ENCODE measurements at places on chromosomes 11 and 22.

DNA sequence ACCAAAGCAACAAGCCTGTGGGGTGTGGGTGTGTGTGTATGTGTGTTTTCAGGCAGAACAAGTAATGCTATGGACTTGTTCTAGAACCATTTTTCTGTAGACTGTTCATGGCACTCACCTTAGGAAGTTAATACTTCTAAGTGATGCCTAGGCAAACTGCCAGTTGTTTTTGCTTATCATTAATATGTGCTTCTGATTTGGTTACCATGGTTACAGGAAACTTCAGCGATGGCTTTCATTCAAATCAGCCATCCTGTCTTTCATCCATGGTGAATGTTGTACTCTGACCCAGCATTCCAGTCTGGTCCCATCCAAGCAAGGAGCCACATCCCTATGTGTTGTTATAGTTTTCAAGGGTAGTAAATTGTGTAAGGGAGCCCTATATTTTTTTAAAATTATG is 49.8 kb upstream of the ARHGAP20 start:
- no peak for DNase-seq

DNA sequence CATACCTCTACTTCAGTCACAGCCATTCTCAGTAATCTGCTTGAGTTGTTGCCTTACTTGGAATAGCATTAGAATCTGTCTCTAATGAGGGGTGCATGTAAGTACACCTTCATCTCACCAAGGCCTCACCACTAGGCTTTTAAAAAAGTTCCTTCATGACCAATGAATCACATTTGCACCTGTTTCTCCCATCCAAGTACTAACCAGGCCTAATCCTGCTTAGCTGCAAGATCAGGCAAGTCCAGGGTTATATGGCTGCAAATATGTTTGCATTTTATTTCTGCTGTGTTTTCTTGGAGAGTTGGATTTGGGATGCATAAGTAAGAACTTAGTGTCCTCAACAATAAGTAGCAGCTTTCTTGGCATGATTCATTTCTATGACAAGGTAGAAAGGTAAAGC is 66.9 kb downstream of the BBOX1 start:
- DNase-seq = no peak

DNA sequence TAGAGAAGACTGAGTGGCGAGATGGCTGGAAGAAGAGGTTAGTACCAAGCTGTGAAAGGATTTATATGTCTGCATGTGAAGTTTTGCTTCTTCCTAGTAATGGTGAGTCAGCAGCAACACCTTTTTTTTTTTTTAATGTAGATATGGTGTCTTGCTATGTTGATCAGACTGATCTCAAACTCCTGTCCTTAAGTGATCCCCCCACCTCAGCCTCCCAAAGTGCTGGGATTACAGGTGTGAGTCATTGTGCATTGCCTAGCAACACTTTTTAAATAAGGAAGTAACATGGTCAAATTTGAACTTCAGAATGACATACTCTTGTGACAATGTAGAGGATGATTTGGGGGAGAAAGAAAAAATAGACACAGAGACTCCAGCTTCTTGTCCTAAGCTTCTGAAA is 6.5 kb upstream of the CSTPP1 start:
- DNase-seq = peak; percentile 59

DNA sequence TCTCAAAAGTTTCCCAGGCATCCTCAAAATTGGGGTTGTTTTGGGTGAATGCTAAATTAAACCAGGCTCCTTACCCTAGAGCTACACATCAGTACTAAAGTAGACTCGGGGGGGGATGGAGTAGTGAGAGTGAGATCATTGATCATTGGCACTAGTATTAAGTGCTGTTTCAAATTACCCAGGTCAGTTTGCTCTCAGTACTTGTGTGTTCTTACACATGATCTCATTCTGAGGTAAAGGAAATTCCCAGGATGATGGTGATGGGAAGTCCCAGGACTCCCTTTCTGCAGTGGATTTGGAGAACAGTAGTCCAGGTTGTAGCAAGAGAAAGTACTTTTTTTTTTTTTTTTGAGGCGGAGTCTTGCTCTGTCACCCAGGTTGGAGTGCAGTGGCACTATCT is 12.5 kb downstream of the RBM4 start:
- DNase-seq = peak; percentile 26

DNA sequence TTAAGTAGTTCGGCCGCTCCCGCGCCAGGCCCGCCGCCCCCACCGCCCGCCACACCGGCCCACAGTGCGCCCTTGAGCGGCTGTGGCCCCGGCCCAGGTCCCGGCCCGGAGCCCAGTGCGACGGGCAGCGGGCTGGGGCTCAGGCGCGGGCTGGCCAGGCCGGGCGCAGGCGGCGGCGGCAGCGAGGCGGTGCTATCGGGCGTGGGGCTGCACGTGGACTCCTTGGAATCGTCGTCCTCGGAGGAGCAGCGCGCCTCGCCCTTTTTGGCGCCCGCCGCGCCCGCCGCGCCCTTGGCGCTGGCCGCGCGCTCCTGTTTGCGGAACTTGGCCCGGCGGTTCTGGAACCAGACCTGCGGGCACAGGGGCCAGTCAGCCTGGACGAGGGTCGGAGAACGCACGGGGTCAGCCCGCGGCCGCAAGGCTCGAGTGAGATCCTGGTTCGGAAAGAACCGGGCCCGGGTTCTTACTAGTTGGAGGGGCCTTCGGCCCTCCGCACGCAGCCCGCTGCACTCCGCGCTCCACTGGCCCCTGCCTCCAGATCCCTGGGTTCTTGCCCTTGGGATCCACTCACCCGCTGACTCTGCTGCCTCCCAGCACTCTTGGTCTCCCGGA is 4.0 kb downstream of the PHOX2A start:
- peak; percentile 30 for DNase-seq

DNA sequence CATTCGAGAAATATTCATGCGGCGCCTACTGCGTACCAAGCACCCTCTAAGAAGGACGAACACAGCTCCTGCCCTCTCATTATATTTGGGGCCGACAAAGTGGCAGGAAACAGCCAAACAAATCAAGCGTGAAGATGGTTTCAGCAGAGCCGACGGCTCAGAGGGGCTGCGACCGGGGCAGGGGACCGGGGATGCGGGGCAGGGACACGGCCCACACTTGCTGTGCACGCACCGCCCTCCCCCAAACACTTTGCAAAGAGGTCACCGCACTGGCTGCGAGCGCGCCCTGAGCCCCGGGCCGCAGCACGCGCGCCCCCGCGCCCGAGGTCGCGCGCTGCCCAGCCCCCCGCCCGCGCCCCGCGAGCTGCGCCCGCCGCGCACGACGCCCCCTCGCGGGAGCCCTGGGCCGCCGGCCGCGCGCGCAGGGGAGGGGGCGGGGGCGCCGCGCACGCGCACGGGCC is 255 bp upstream of the SYNGR1 start:
- DNase-seq = no peak

GRCh38 chr11:73579641-73580434 is 18.1 kb downstream of the FAM168A start:
- DNase-seq = peak; percentile 13

Data from choroid plexus epithelial cell (primary cell).